Panc1 (cell line): ENCODE measurements at places on chromosomes 7 and 10. TPM values are rescaled to one million over a fixed set of nuclear protein-coding genes. Genes with fewer than 3 reads are reported as not detected.

PTN gene
- total RNA-seq = 0.13 TPM

CYP17A1 gene
- 2.1 TPM for total RNA-seq

STK31 gene
- total RNA-seq = 1.0 TPM

PPIF gene
- 59.0 TPM for total RNA-seq

TRIM56 gene
- total RNA-seq = 37.4 TPM

PON3 gene
- 1.2 TPM for total RNA-seq

PNLIPRP2 gene
- total RNA-seq = 0.72 TPM

CLRN3 gene
- total RNA-seq = not detected

CYP2E1 gene
- total RNA-seq = 1.1 TPM

MMRN2 gene
- 1.0 TPM for total RNA-seq

GRCh38 chr10:78520737-78521430, 487.2 kb downstream of the RPS24 start:
- peak; percentile 87 for DNase-seq

GRCh38 chr7:102412548-102412947, 16.4 kb downstream of the PRKRIP1 start:
- no peak for DNase-seq

DNA sequence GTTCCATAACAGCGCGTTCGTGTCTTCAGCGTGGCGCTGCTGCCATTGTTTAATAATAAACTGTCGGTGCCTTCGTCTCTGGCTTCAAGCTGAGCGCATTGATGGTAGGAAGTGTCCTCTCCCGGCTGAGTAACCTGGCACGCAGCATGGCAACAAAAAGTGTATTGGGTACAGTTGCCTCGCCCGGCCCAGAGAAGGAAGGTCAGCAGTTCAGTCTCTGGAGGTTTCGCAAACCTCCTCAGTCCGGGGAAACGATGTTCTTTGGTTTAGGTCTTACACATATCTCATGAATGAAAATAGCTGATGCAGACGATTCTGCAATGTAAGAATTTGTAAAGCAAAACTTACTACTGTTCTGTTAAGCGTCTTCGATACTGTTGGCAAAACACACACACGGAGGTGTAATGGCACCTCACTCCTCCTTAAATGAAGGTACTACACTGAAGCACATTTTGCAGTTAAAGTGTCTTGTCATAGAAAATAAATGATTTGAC, 739 bp upstream of the CCDC186 start:
- DNase-seq = no peak

DNA sequence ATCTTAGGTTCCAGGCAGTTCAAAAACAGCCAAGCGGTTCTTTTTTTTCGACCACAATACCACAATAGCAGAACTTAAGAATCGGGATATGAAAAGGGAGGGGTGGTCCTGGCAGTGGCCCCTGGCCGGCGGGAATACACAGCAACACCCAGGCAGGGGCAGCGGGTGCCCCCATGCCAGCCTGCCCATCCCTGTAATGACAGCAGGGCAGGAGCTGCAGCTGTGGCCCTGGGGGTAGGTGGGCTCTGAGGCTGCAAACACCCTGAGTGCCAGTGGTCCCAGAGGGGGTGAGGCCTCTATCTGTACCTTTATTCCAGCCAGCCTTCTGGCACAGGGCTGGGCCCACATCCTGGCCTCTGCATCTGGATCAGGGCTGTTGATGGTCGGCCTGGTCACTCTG, 247.4 kb downstream of the SEMA3D start:
- DNase-seq = no peak

DNA sequence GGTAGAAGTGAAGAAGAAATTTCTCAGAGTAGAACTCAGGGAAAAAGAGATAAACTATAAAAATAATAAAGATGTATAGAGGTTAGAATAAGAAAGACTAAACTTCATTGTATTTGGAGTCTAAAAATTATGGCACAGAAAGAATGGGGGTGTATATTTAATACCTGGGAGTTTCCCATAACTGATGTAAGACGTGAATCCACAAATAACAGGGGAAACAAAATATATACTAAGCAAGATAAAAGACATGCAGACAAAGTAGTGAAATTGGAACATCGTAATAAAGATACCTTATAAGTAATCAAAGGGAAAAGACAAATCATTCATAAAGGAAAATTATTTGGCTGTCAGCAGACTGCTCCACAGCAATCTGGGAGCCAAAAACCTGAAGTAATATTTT, 62.8 kb downstream of the HECTD2 start:
- no peak for DNase-seq

- no peak for DNase-seq
Observed at GRCh38 chr10:126806498-126806897, 98.7 kb upstream of the DOCK1 start.

GRCh38 chr7:39321909-39322498, 244.2 kb upstream of the YAE1 start:
- no peak for DNase-seq

DNA sequence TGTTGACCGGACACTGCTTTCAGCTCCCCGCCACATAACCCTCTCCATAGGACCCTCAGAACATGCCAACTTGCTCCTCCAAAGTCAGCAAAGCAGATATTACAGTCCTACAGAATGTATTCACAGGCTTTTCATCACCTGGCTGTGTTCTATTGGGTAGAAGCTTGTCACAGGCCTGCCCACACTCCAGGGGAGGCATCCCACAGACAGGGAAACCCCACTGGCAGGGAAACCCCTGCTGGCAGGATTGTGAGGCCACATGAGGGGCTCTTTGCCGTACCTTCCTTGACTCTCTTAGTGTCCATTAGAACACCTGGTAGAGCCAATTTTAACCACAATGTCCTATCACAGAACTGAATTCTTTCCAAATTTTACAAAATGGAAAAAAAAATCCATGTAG, 344.2 kb upstream of the MGMT start:
- DNase-seq = no peak

DNA sequence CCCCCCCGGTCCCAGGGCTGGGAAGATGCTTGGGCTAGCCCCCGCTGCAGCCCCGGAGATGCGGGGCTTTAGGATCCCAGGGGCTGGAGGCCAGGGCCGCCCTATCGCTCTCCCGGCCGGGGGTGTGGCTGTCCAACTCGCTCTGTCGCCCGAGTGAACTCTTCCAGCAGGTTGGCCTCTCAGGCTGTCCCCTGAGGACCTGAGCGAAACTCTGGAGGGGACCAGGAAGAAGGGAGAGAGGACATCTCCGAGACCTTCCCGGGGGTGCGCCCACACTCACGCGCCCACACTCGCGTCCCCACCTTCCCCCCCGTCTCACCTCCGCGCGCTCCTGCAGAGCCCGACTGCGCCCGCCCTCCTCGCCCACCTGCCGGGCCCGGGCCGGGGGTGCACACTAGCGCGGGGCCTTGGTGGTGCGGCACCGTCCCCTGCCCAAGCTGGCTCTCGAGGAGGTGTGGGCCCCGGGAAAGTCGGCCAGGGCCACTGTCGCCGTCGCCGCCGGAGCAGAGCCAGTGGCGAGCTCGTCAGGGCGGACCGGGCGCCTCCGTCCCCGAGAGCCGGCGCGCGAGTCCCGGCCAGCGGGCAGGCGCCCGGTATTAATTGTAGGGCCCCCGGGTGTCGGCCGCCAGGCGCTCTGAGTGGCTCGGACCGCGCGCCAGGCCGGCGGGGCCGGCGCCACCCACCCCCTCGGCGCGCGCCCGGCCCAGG, 101.7 kb upstream of the SVIL start:
- no peak for DNase-seq

GRCh38 chr10:123967626-123968243, 76.1 kb upstream of the CPXM2 start:
- DNase-seq = peak; percentile 38

DNA sequence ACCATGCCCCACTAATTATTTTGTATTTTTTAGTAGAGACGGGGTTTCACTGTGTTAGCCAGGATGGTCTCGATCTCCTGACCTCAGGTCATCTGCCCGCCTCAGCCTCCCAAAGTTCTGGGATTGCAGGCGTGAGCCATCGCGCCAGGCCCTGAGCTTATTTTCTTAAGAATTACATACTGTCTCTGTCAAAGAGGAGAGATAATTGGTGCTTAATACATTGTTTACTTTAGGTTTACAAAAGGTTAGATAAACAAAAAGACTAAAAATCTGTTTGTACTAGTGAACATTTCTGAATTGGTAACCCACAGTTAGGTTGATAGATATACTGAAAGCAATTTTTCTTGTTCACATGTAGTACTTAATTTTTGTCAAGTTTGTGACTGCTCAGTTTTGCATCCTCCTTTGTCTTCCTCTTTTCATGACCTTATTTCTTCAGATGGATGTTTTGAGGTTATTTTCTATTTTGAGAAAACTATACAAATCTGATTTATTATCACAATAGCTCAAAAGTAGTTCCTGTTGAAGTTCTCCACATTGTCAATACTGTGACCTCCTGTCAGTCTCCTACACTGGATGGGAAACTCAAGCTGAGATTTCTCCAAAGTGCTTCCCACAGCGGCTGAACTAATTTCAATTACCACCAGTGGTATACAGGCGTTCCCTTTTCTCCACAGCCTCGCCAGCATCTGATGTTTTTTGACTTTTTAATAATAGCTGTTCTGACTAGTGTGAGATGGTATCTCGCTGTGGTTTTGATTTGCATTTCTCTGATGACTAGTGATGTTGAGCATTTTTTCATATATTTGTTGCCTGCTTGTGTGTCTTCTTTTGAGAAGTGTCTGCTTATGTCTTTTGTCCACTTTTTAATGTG, 22.5 kb downstream of the HHEX start:
- DNase-seq = no peak

GRCh38 chr7:2387897-2388636, 15.3 kb upstream of the CHST12 start:
- DNase-seq = no peak

DNA sequence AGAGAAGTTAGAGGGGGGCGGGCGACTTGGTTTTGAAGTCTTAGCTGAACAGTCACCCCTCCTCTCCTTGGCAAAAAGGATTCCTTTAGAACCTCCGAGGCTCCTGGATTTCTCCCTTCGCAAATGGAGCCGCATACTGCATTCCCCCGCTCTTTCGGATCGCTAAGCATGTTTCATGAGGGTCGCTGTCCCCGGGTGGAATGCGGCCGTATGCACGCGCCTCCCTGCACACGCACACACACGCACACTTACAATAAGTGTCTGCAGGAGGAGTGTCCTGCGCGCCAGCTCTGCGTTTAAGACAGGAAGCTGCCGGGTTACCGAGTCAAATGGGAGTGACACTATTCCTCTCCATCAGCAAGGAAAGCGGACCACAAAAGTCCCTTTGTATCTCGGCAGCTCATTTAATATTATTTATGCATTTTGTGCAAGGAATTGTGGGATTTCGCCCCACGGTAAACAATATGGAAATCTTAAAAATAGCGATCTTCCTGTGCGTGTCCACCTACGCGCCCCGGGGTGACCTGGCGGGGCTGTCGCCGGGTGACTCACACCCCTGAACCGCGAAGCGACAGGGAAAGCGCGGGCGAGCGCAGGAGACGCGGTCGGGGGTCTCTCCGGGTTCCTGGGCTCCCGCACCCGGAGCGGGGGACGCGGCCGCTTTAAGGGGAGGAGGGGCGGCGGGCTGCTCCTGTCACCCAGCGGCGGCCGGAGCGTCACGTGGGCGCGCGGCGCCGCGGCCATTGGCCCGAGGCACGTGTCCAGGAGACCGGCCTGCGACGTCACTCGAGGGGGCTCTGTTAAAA, 988 bp upstream of the EN2 start:
- no peak for DNase-seq

GRCh38 chr7:143511593-143512047, 33.9 kb downstream of the TAS2R41 start:
- no peak for DNase-seq

DNA sequence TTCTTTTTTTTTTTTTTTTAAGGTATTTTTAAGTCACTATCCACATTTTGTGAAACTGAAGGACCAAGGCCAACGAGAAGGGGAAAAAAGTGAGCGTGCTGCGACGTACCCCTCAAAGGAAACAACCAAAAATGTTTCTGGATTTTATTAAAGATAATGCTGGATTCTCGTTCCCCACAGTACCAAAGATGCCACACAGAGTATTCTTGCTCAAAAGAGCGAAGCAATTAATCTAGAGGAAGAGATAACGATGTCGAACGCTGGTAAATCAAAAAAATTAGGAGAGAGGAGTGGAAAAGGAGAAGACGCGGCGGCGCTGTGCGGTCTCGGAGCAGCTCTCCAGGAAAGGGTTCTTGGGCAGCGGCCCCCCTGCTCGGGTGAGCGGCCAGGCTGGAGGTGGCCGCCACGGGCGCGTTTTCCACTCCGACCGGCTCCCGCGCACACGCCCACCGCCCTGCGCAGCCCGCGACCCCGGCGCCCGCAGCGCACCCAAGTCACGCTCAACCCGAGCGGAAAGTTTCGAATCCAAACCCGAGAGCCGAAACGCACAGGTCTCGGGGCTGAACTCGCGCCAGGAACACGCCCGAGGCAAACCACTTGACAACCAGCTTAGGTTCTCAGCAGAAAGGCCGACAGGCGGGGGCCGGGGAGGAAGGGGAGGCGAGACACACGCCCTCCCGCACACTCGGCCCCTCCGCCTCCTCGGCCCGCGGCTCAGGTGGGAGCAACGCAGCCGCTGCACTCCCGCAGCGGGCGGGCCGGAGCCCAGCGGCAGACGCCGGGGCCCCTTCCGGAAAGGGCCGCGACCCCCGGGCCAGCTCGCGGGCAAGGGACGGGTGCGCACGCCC, 989 bp downstream of the SRPK2 start:
- DNase-seq = no peak

DNA sequence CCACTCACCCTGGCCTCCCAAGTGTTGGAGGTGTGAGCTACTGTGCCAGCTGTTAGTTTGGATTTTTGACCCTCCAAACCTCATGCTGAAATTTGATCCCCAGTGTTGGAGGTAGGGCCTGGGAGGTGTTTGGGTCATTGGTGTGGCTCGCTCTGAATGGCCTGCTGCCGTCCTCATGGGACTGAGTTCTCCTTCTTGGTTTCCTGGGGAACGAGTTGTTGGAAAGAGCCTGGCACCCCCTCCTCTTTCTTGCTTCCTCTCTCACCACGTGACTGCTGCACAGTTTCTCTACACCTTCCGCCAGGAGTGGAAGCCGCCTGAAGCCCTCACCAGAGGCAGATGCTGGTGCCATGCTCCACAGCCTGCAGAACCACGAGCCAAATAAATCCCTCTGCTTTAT, 253.5 kb downstream of the PHTF2 start:
- no peak for DNase-seq

DNA sequence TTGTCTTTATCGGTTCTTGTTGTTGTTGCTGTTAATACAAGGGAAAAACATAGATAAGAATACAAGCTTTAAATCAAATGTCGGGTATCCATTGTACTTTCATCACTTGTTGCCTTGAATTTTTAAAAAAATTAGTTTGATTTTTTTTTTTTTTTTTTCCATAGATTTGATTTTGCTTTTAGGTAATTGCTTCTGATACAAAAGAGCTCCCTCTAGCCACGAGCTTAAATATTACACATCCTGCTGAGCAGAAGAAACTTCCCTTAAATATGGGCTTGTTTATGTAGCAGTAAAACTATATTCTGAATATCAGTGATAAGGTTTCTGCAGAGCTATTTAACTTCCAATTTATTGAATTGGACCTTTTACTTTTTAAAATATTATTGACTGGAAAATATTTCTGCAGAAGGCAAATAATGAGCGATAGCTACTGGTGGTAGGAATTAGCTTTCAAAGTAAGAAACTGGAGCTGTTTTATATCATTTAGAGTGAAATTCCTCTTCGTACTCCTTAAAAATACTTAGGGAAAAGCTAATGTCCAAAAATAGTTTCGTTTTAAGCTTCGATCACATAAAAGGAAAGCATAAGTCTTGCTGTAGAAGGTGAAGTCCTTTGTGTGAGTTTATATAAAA, 216.9 kb downstream of the POLR1F start:
- peak; percentile 12 for DNase-seq

- no peak for DNase-seq
Observed at GRCh38 chr10:110568055-110568735, 700 bp downstream of the SMC3 start.

GRCh38 chr10:16562891-16563290, 41.2 kb upstream of the C1QL3 start:
- DNase-seq = no peak
